Temporal lobe (tissue), 4 donors: ENCODE measurements at places on chromosomes 7 and 10. TPM values are rescaled to one million over a fixed set of nuclear protein-coding genes. Genes with fewer than 3 reads are reported as not detected.

CALD1 gene
- total RNA-seq, result 27.5 TPM

AEBP1 gene
- 7.9 TPM for total RNA-seq

PLXDC2 gene
- 9.3 TPM for total RNA-seq

BAG3 gene
- 0.98 TPM for total RNA-seq

UNC5B gene
- 4.2 TPM for total RNA-seq

LIPK gene
- not detected for total RNA-seq

DLX5 gene
- 3.4 TPM for total RNA-seq

GTF2IRD1 gene
- 12.3 TPM for total RNA-seq

CNPY1 gene
- 0.74 TPM for total RNA-seq

SLC39A12 gene
- total RNA-seq, result 2.2 TPM

COL28A1 gene
- 0.74 TPM for total RNA-seq

AOAH gene
- 3.4 TPM for total RNA-seq

ZNF727 gene
- 0.25 TPM for total RNA-seq

TMEM236 gene
- total RNA-seq, result under 0.01 TPM

ARHGAP22 gene
- 2.5 TPM for total RNA-seq

SLC26A3 gene
- total RNA-seq, result not detected

PAX4 gene
- total RNA-seq, result not detected

SLC16A9 gene
- total RNA-seq, result 9.8 TPM

UBE2D4 gene
- total RNA-seq, result 10.6 TPM

PNLIP gene
- total RNA-seq, result not detected

OR2F2 gene
- not detected for total RNA-seq

CCDC136 gene
- total RNA-seq, result 40.6 TPM

HABP2 gene
- total RNA-seq, result under 0.01 TPM

FXYD4 gene
- not detected for total RNA-seq

CLDN4 gene
- 0.25 TPM for total RNA-seq

TUBAL3 gene
- total RNA-seq, result not detected

PDGFA gene
- 19.7 TPM for total RNA-seq

LAMB1 gene
- total RNA-seq, result 29.5 TPM

NEUROD6 gene
- total RNA-seq, result 325 TPM

TBXAS1 gene
- total RNA-seq, result 1.2 TPM

AGAP6 gene
- 4.2 TPM for total RNA-seq

CDH23 gene
- 3.4 TPM for total RNA-seq

TYW1B gene
- total RNA-seq, result 2.7 TPM

CC2D2B gene
- 0.98 TPM for total RNA-seq

C7orf57 gene
- total RNA-seq, result 1.2 TPM

SPDYE2B gene
- total RNA-seq, result not detected

TAS2R39 gene
- total RNA-seq, result not detected

EPO gene
- not detected for total RNA-seq

ZNF853 gene
- total RNA-seq, result 19.2 TPM

FBXL13 gene
- 3.9 TPM for total RNA-seq

GDF2 gene
- not detected for total RNA-seq

ANKRD1 gene
- total RNA-seq, result not detected

INMT gene
- under 0.01 TPM for total RNA-seq

CAMK2B gene
- total RNA-seq, result 76.7 TPM

SH2D4B gene
- total RNA-seq, result 1.2 TPM

MRLN gene
- total RNA-seq, result 0.49 TPM
